ENCODE measurements at places on chromosomes 5 and 9. TPM values are rescaled to one million over a fixed set of nuclear protein-coding genes. Genes with fewer than 3 reads are reported as not detected.

DNA sequence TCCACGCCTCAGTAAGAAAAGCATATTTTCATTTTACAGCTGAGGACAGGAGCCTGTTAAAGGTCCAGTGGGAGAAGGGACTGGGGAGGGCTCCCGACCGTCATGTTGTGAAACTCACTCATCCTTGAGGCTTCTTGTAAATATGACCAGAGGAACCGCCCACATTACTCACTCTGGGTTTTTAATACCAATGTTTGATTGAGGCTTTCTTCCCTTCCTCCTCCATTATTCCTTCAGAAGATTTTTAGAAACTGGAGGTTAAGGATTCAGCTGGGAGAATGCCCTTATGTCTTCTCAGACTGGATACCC, 61.4 kb upstream of the GLRX start:
- H3K4me3 ChIP-seq = no peak overlapping the region
- H3K27ac ChIP-seq = no peak overlapping the region
- H3K36me3 ChIP-seq = no peaks in the 10 kb centered on the region
- DNase-seq = no peak

DNA sequence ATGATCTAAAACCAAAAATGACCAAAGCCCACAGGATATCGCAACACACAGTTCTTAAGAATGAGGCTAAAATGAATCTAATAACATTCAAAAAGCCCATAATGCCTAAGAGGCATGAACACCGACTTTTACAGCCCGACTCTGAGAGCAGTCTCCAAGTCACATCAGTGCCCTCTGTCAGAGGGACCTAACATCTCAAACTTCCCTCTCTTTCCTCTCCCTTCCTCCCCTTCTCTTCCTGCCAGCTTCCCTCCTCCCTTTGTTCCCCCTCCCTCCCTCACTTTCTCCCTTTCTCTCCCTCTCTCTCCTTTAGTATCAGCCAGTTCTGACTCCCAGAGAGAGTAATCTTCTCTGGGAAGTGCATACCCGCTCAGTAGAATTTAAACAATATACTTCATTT, 154.4 kb downstream of the GLIS3 start:
- H3K36me3 ChIP-seq = no peaks in the 10 kb centered on the region
- DNase-seq = no peak
- no peak overlapping the region for H3K27ac ChIP-seq
- H3K4me1 ChIP-seq = peaks cover 50% of the 10 kb centered on the region
- no peaks in the 10 kb centered on the region for H3K27me3 ChIP-seq
- no peak overlapping the region for H3K4me3 ChIP-seq

- H3K4me3 ChIP-seq = no peak overlapping the region
- no peaks in the 10 kb centered on the region for H3K27me3 ChIP-seq
- H3K4me1 ChIP-seq = no peaks in the 10 kb centered on the region
- no peak for DNase-seq
- H3K27ac ChIP-seq = no peak overlapping the region
- H3K36me3 ChIP-seq = no peaks in the 10 kb centered on the region
Observed at GRCh38 chr9:13351778-13352386, 72.4 kb upstream of the MPDZ start.

- H3K27ac ChIP-seq = no peak overlapping the region
- peak; percentile 27 for DNase-seq
- H3K4me1 ChIP-seq = peaks cover 20% of the 10 kb centered on the region
- no peaks in the 10 kb centered on the region for H3K36me3 ChIP-seq
- no peaks in the 10 kb centered on the region for H3K27me3 ChIP-seq
Observed at GRCh38 chr9:88531920-88532698, 2.9 kb upstream of the NXNL2 start.

Gene SLC45A2
- total RNA-seq = not detected

DNA sequence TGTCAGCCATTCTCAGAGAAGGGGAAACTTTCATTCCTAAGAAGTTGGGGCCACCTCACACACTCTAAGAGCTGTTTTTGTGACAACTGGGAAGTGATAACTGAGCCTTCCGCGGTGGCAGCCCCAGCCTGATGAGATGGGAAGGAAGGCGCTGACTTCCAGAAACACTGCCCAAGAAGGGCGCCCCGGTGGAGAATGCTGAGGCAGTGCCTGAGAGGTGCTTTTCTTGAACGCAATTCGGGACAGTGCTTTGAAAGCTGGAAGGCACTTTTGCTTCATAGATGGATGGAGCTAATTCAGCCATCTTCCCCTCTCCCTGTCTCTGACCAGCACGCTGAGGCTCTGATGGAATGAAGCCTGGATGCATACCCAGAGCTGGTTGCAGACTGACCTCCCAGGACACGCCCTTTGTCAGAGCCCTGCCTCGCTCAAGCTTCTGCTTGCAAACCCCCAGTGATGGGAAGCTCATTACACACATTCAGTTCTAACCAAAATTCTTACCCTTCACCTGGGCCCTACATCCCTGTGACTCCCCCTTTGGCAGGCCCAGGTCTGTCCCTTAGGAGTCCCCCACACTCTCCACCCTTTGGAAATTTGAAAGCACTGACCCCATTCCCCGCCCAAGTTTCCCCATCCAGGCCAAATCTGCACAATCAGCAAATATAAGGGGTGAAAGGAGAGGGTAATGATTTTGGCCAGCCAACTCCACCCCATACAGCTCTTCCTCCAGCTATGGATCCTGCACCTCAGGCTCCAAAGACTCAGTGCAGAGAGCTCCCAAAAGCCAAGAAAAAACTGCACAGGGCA, 66.6 kb upstream of the SLC25A51 start:
- no peaks in the 10 kb centered on the region for H3K27me3 ChIP-seq
- H3K4me3 ChIP-seq = no peak overlapping the region
- H3K36me3 ChIP-seq = peaks cover 5% of the 10 kb centered on the region

GRCh38 chr5:57538341-57538955, 55.8 kb upstream of the ACTBL2 start:
- no peaks in the 10 kb centered on the region for H3K27me3 ChIP-seq
- no peak for DNase-seq
- H3K4me3 ChIP-seq = no peak overlapping the region
- no peaks in the 10 kb centered on the region for H3K36me3 ChIP-seq
- H3K4me1 ChIP-seq = no peaks in the 10 kb centered on the region
- H3K27ac ChIP-seq = no peak overlapping the region

DNA sequence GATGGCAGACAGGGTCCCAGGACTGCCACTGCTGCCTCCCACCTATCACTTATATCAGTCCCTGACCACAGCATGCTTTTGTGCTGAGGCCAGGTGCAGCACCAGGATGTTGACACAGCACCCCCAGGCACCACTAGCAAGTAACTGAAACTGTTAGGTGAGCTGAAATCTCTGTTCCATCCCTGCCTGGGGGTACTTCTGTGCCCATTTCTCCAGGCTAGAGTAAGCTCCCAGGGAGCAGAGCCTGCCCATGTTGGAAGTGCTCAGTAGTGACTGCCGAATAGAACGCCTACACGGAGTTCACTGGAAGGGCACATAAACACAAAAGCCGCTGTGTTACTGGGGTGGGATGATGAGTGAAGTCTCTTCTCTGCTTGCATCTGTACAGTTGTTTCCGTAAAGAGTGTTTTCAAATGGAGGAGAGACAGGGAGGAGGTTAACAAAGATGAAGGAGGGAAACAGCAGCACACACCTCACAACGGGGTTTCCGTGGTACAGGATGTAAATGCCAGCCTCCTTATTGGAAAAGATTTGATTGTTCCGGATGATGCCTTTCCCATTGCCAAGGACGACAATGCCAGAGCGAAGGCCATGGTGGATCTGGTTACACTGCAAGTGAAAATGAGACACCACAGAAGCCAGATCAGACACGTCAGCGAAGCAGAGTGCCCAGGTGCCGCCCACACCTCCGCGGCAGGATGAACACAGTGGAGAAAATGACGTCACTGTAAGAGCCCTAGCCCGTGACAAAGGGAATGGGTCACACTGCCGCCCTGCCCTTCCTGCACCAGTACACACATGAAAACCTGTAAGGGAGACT, 43.1 kb downstream of the POLR1E start:
- no peak overlapping the region for H3K27ac ChIP-seq
- no peaks in the 10 kb centered on the region for H3K27me3 ChIP-seq
- no peak overlapping the region for H3K4me3 ChIP-seq
- H3K4me1 ChIP-seq = no peaks in the 10 kb centered on the region
